ENCODE measurements at places on chromosomes 4 and X.

DNA sequence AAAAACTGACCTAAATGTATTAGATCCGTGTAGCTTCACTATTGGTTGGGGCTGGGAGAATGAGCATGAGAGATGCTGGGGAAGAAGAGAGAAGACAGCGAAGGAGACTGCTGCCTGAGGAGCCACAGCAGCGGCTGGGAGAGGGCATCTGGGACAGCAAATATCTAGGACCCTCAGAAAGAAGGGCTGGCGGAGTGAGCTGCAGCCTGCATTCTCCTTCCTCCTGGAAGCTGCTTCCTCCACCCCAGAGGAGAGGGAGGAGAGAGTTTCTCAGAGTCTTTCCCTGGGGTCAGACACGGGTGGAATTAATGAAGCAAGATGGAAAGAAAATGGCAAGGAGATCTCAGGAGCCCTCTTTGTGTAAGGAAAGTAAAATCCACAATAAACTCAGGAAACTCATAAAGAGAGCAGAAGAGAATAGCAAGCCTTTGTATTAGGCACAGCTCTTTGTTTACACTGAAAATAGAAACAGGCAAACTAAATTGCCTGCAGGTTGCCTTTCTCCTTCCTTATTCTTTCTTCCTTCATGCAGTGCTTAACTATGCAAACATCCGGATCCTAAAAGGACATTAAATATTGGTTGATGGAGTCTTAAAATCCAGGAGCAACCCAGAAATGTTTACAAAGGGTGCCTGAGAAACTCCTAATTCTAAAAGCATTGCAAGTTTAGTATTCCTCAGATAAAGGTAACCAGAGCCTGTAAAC, 130.3 kb upstream of the GALNT7 start:
- no peak for DNase-seq

- no peak for DNase-seq
Measured at GRCh38 chrX:142576615-142577014, 371.5 kb upstream of the MAGEC2 start.

DNA sequence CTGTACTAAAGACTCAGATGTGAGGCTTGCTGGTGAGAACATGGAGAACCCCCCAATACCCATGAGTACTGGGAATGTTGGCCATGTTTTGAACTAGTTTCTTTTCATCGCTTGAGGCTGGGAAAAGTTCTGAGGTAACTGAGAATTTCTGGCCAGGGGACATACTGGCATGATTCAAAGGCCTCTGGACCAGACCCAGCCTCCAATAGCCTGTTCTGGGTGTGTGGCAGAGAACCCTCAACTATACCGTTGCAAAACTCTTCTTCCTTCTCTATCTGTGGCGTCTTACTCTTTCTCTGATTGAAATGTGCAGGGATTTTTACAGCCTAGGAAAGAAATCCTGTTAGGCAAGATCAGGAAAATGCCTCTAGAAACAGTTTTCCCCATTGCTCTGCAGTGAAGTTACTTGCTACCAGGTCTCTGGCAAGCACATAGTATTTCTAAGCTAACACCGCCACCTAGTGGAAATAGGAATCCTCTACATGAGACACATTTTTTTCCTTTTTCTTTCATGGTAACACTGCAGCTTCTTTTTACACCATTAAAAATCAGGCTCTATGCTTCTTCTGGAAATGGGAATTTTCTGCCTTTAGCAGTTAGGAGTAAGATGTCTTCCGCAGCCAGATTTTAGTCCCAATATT, 170.7 kb upstream of the ZCCHC13 start:
- DNase-seq, result peak; percentile 50

DNA sequence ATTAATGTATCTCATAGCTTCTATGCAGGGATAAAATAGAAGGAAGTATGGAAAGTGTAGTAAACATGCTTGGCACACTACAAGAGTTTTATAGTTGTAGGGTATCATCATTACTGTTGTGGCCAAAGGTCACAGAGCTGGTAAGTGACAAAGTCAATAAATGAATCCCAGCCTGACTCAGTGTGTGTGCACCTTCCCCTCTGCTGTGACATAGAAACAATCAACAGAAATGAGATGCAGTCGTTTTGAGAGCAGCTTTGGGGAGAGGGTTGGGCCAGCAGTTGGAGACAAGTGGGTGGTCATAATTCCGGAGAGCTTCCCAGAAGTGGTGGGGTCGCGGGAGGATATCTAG, 82.4 kb upstream of the RBPJ start:
- no peak for DNase-seq

- DNase-seq, result no peak
Measured at GRCh38 chr4:41880840-41881831, 54.1 kb upstream of the TMEM33 start.

GRCh38 chr4:110154582-110154981, 43.8 kb downstream of the ELOVL6 start:
- DNase-seq, result peak; percentile 9

DNA sequence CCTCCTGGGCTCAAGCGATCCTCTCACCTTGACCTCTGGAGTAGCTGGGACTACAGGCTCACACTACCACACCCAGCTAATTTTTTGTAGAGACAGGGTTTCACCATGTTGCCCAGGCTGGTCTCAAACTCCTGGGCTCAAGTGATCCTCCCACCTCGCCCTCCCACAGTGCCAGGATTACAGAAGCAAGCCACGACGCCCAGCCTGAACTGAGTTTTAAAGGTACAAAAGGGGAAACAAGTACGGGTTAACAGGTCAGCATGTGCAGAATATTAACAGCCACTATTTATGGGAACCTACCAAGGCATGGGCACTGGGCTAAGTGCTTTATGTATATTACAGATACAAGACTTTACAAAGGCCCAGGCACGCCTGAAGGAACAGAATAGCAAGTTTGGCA, 164.3 kb upstream of the GPC4 start:
- no peak for DNase-seq

- DNase-seq, result no peak
Measured at GRCh38 chr4:94678896-94679295, 78.9 kb upstream of the BMPR1B start.

- DNase-seq, result no peak
Measured at GRCh38 chr4:80615099-80615498, 279.6 kb downstream of the CFAP299 start.

- no peak for DNase-seq
Measured at GRCh38 chr4:56118055-56118454, 169.3 kb downstream of the CEP135 start.

- no peak for DNase-seq
Measured at GRCh38 chrX:2316534-2316933, 184.2 kb downstream of the DHRSX start.

- DNase-seq, result no peak
Measured at GRCh38 chrX:88416002-88416401, 331.0 kb upstream of the CPXCR1 start.

DNA sequence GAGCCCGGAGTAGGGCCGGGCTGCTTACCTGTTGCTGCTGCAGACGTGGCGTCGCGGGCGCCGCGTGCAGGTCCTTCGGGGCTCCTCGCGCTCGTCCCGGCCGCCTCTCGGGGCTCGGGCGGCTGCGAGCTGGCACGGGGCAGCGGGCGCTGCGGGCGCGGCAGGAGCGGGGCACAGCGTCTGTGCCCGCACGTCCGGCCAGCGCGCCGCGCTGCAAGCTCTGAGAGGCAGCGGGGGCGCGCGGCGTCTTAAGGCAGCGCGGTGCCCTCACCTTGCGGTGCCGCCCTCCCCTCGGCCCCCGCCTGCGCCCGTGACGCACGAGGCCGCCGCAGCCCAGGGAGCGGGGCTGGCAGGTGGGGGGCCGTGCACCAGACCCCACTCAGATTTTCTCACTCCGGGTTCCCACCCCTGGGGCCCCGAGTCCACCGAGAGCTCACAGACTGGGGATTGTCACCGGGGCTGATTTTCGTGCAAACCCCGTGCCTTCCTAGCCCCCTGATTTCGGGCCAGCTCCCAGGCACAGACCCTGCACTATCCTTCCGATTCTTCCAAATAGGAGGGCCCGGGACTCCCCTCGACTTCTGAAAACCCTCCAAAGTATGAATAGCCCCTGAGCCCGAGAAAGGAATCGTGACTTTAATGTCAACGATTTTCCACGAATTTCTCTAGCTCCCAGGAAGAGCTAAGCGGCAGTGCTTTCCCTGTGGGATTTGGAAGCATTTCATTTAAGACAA, at the start of gene GPR101:
TSS of gene GPR101 (minus strand) at position 222 of the 734 bp plus-strand sequence. CDS start 2,321 bp downstream, outside the sequence.
- DNase-seq, result no peak

- no peak for DNase-seq
Measured at GRCh38 chrX:113260474-113260873, 419.8 kb upstream of the AMOT start.

DNA sequence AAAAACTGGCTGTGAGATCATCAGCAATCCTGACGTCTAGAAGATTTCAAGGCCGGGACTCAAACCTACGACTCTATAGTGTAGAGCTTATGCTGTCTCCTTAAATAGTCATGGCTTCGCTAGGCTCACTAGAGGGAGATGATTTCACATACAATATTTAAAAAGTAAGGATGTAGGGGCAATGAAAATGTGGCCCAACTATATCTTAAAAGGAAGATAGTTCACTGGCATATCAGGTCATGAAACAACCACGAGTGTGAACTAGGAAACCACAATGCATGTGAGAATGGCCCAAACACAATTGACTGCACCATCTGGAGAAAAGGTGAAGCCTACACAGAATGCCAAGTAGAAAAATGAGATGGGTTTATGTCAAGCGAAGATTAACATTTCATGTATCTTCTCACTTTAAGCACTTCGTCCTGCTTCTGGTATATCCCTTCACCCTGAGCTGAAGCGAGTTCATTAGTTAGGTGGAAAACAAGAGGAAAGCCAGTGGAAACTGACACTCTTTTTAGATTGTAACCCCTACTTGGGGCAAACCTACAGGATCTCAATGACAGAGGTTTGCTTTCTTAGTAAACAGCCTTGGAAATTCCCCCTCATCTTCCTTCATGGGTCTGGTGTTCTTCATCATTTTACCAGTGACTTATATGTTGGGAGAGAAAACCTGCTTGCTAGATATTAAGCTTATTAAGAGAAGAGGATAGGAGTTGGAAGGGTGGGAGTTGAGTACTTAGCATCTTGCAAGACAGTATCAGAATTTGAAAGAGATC, 17.4 kb downstream of the FAM9C start:
- no peak for DNase-seq

DNA sequence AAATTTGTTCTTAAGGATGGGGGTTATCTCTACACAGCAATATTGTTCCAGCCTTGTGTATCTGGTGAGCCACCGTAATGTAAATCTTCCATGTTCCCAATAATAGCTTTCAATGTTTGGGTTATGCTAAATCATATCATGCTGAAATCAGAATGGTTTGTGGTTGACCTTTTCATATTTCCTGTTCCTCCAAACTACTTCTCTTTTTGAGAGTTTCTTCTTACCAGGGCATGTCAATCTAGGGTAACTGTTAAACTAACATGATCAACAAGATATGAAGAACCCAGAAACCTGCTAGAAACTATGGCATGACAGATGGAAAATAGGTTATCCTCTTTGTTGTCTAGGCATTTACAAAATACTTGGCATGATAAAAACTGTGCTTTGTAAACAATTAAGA, 22.0 kb downstream of the TNMD start:
- DNase-seq, result no peak

DNA sequence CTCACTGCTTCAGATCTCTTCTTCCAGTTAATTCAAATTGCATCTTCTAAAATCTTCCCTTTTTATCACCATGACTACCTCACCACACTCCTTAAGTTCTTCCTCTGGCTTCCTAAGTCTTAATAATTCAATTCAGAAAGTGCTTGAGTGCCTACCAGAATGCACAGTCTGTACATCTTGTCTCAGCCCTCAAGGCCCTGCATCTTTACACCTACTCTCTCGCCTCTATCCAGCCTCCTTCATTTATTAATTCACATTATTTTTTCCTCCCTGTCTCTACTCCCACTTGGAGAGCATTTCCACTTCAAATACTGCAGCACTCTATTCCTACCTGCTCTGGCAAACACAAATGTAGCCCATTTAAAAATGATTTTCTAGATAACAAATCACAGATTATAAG, 90.5 kb downstream of the MAPK10 start:
- DNase-seq, result no peak

DNA sequence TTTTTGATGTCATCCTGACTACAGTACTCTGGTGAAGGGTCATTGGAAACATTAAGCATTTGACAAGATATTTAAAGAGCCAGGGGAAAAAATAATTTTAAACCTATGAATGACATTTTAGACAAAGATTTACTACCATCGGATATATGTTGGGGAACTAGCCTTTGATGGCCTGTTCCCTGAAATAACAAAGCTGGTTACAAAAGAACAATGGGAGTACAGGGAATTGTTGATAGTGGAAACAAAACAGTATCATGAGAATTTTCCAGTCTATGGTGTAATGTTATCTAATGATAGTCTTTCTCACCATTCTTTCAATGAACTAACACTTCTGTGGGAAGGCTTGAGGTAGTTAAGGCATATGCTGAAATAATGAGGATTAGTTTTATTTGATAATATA, 125.9 kb upstream of the KLHL4 start:
- DNase-seq, result no peak

DNA sequence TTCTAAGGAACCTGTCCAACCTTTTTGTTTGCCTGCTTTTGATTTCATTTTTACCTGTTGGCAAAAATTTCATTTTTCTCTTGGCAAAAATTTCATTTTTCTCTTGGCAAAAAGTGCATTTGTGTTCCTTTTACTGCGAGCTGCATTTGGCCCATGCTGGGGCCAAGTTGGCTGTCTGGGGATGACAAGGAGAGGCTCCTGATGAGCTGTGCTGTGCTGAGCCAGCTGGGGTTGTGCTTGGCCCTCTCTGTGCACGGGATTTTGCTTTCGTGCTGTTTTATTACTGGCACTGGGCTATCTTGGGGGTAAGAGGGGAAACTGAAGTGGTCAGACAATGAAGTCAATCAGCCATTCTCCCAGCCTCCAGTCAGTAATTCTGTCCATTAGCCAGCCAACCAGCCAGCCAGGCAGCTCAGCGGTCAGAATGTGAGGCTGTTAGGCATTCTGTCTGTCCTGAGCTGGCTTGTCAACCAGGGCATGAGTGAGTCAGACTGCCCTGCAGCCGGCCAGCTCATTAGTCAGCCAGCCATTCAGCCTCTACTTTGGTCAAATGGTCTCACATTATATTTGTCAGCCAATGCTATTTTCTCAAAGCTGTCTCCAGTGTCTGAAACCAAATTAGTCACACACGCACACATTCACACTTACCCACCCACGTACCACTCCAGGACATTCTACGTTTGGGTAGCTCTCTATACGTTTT, 56.9 kb upstream of the PRPS1 start:
- DNase-seq, result no peak

DNA sequence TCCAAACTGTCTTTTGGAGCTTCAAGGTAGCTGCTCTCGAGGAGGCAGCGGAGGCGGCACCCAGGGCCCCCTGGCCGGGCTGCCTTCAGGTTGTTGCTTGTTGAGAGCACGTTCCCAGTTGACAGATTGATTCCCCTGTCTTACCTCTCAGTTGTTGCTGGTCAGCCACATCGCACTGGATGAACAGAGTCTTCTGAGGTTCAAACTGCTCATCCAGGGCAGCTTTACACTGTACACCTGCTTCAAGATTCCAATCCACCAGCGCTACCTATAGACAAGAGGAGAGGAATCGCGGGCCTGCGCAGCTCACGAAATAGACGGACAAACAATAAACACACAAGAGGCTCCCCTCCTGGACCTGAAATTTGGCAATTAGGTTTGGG, 497 bp downstream of the HPGD start:
- DNase-seq, result peak; percentile 5

GRCh38 chrX:15373976-15374375, 10.2 kb downstream of the VEGFD start:
- no peak for DNase-seq
